ENCODE measurements at places on chromosomes 3 and 15.

DNA sequence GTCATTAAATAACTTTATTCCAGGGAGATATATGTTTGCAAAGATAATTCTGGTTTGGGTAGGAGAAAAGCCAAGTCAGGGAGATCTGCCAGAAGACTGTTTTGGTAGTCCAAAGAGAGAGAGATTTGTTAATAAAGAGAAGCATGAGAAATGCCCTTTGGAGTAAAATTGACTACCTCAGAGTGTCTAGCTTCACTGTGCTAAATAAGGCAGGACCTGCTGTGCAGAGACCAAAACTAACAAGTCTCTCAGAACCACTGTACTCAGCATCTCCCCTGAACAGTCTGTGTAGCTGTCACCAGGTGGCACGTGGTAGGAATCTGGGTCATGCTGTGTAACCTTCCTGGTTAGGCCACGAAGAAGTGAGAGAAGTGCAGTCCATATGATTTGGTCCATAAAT, 31.6 kb upstream of the SLC35G2 start:
- DNase-seq, result peak; percentile 10

- DNase-seq, result no peak
Observed at GRCh38 chr15:58486062-58486461, 54.3 kb downstream of the LIPC start.

GRCh38 chr15:70092464-70093027, 5.2 kb downstream of the TLE3 start:
- no peak for DNase-seq

DNA sequence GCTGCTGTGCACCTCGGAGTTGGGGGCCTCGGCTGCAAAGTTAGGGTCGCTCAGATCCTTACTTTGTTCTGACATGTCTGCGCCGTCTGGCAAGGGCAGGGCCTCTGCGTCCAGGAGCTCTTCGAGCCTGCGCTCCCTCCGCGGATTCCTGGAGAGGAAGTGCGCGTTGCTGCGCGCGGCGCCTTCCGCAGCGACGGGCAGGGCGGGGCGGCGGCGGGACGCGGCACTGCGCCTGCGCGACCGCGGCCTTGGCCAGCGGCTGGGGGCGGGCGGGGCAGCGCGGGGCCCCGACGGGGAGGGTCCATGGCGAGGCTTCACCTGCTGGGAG, at the start of gene NDN:
Gene NDN, minus strand, starts transcription at position 163 of the 328 bp plus-strand sequence. Its CDS starts 88 bp downstream, at position 75.
- DNase-seq, result peak; percentile 9

GRCh38 chr3:124217542-124217941, 225.6 kb upstream of the ROPN1 start:
- DNase-seq, result peak; percentile 55

DNA sequence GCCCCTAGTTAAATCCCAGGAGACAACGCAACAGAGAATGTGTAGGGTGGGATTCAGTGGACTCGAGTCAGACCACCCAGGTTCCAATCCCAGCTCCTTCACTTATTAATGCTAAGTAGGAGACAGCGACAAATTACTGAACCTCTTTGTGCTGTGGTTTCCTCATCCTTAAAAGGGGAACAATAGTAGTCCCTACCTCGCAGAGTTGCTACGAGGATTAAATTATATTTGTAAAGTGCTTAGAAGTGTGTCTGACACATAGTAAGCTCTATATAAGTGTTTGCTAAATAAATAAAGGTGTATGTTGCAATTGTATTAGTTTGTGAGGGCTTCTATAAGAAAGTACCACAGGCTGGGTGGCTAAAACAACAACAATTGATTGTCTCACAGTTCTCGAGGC, 58.0 kb upstream of the PPARG start:
- DNase-seq, result no peak

GRCh38 chr3:87207460-87207859, 19.6 kb upstream of the CHMP2B start:
- peak; percentile 65 for DNase-seq

GRCh38 chr15:80920271-80920699, 69.3 kb downstream of the MESD start:
- no peak for DNase-seq

DNA sequence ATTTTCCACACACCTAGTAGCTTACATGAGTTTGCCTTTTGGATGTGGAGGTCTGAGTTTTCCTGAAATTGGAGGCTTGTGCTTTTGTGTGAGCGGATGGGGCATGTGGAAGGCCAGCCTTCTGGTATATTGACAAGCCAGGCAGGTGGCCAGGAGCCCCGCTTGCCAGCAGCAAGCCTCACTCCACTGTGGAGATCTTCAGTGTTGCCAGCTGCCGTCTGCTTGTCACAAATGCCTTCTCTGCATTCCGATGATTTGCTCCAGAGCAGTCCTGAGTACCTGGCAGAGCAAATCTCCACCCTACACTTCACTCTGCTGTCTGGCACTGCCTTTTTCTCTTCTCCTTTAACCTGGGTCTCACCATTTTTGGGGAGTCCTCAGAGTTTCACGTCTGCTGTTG, 29.1 kb upstream of the CHST2 start:
- DNase-seq, result no peak

DNA sequence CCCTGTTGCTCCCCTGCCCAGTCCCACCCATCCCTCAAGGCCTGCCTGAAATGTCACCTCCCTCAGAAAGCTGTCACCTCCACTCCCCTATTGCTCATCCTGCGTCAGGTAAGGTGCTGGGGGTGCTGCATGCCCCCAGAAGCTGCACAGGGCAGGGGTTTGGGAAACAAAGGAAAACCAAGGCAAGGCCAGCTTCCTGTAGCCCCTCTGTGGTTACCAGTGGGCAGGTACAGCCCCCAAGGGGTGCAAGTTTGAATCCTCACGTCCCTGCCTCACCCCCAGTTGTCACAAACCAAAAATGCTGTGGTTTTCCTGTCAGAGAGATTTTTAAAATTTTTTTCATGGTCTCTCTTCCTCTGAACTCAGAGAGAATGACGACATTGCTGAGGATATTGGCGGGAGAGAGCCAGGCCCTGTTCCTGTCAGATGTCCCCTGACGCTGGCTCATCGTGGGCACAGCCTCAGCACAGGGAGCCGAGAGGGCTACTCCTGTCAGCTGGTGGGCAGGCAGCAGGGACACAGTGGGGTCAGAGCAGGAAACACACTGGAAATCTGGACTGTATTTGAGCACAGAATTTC, 27.0 kb downstream of the PSTPIP1 start:
- DNase-seq, result peak; percentile 90

- DNase-seq, result no peak
Observed at GRCh38 chr3:37566730-37567129, 294.9 kb upstream of the CTDSPL start.

DNA sequence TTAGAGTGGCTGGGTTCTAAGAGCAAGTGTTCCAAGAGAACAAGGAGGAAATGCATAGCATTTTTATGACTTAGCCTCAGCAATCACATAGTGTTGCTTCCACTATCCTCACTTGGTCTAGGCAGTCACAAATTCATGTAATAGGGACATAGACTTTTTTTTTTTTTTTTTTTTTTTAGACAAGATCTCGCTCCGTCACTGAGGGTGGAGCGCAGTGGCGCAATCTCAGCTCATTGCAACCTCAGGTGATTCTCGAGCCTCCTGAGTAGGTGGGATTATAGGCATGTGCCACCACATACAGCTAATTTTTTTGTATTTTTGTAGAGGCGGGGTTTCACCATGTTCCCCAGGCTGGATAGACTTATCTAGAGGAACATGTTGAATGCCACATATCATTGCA, 4.7 kb upstream of the GNB4 start:
- DNase-seq, result peak; percentile 21

DNA sequence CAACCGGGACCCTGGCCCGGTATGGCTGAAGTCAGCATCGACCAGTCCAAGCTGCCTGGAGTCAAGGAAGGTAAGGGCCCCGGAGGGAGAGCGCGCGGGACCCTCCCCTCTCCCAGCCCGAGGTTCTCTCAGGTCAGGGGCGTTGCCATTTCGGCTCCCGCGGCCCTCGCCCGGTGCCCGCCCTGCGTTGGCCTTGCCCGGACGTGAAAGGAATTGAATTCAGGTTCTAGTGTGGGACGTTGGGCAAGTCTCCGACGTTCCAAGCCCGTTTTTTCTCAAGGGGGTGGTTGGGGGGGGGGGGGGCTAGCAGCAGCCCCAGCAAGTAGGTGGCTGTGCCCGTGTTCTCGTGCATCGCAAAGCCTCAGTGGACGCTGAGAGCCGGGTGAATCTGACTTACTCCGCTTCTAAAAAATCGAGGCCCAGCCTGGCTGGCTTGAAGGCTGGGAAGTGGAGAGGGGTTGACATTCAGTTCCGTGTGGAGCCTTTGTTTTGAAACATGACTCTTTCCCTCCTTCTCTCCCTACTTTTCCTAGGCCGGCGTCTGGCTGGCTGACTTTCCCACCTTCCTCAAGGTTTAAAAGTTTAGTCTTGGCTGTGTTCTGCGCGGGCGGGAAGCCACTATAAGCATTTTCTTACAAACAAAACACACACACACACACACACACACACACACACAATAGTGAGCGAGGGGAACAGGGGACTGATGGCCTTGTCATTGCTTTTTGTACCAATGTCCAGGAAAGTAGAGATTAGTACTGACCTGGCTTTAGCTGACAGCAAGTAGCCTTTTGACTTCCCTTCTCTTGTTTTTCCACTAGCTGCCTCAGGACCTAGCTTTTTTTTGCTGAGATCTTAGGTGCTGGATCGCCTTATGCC, at the start of gene UTS2B:
Gene UTS2B, minus strand, starts transcription at position 873 of the 876 bp plus-strand sequence. CDS start 48,337 bp downstream, outside the sequence.
- peak; percentile 63 for DNase-seq

DNA sequence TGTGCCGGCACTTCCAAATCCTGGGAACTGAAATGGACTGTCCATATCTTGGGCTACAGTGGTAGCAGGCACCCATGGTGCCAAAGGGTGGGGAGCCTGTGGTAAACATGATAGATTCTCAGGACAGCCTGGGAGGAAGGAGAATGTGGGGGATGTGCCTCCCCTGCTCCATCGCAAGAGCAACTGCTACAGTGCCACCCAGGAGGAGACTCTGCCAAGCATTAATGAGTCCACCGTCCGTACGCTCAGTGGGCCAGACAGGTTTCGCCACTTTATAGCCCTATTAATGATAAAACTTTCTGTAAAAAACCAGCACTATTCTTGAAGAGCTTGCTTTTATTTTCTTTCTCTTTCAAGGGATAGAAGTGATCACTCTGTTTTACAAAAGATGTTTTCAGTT, 75.2 kb downstream of the FMN1 start:
- no peak for DNase-seq

GRCh38 chr3:193297421-193297820, 56.4 kb downstream of the PLAAT1 start:
- peak; percentile 26 for DNase-seq

- no peak for DNase-seq
Observed at GRCh38 chr15:38168467-38169070, 84.1 kb upstream of the SPRED1 start.

DNA sequence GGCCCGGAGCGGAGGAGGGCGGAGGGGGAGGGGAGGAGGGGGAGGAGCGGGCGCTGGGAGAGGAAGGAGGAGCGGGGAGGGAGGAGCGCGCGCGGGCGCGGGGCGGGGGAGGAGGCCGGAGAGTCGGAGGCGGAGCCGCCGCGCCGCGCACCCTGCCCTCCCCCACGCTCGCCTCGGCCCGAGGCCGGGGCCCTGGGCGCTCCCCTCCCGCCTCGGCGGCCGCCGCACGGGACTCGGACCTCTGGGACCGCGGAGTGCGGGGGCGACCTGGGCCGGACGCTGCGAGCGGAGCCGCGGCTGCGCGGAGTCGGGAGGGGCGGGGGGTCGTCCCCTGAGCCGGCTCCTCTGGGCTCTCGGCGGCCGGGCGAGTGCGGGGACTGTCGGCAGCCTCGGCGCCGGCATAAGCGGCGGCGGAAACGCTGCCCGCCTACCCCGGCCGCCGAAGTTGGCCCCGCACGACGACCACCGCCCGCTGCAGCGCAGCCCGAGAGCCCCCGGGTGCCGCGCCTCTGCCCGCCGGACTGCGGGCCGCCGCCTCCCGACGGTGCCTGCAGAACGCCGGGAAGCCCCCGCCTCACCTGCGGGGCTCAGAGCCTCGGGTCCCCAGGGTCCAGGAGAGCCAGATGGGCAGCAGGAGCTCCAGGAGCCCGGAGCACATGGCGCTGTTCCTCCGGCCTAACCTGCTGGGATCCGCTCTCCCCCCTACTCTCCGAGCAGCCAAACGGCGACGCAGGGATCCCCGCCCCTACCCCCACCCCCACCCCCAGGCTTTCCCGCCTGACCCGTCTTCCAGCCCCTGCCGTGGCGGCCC, 406 bp upstream of the GABRB3 start:
- DNase-seq, result no peak

GRCh38 chr15:69815793-69816192, 281.9 kb downstream of the TLE3 start:
- no peak for DNase-seq

DNA sequence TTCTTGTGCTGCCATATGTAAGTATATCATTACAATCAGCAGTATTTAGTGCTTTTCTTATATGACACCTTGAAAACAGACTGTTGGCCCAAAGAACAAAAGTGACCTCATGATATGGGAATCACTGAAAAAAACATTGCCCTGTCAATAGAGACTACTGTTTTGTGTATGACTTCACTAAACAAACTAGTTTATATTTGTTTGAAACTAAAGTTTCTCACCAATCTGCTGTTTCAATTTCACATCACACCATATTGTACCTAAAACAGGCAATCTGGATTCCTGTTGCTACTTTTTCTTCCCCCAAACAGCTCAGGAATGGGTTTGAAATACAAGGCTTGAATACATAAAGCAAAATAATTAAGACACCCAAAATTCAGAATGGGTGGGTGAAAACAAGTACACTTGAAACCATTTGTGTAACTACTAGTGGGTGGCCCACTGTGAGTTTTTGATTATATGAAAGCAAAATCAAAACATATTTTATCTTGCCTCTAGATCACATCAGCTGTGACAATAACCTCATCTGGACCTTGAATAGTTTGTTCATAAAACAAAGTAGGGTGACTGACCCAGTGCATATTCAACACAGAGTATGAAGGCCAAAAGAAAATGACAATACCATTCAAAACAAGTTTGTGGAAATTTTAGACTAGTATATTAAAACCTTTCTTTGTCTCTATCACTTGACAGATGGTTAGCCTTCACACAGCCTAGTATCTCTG, 5.9 kb downstream of the ZBTB20 start:
- no peak for DNase-seq

DNA sequence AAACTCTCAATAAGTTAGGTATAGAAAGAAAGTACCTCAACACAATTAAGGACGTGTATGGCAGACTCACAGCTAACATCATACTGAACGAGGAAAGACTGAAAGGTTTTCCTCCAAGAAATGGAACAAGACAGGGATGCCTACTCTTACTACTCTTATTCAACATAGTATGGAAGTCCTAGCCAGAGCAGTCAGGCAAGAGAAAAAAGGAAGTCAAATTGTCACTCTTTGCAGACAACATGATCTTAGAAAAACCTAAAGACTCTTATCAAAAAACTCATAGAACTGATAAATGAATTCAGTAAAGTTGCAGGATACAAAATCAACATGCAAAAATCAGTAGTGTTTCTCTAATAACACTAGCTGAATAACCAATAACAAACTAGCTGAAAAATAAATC, 96.0 kb downstream of the C3orf70 start:
- no peak for DNase-seq

GRCh38 chr15:95541301-95541700, 789.2 kb upstream of the NR2F2 start:
- DNase-seq, result no peak

GRCh38 chr15:27401471-27401870, 430.5 kb downstream of the GABRG3 start:
- DNase-seq, result no peak

- DNase-seq, result no peak
Observed at GRCh38 chr15:60512937-60513336, 34.0 kb upstream of the ICE2 start.
